Suppressor macrophage (primary cell): ENCODE measurements at places on chromosomes 7 and 10.

GRCh38 chr10:130227883-130228282, 91.7 kb downstream of the GLRX3 start:
- DNase-seq = no peak

GRCh38 chr10:119233821-119234220, 26.4 kb downstream of the GRK5 start:
- DNase-seq = no peak

DNA sequence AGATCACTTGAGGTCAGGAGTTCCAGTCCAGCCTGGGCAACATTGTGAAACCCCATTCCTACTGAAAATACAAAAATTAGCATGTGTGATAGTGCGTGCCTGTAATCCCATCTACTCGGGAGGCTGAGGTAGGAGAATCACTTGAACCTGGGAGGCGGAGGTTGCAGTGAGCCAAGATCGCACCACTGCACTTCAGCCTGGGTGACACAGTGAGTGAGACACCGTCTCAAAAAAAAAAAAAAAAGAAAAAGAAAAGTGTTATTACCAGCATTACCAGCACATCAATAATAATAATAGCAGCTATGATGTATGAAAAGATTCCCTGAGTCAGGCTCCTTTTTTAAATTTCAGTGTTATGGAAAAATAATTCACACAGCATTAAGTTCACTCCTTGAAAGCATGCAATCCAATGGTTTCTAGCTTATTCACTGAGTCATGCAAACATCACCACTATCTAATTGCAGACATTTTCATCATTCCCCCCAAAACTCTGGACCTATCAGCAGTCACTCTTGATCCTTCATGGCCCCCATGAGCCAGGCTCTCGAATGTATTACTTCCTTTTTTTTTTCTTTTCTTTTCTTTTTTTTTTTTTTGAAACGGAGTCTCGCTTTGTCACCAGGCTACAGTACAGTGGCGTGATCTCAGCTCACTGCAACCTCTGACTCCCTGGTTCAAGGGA, 228.4 kb downstream of the FANK1 start:
- peak; percentile 86 for DNase-seq

- no peak for DNase-seq
Measured at GRCh38 chr7:18860221-18860620, 257.2 kb downstream of the TWIST1 start.

DNA sequence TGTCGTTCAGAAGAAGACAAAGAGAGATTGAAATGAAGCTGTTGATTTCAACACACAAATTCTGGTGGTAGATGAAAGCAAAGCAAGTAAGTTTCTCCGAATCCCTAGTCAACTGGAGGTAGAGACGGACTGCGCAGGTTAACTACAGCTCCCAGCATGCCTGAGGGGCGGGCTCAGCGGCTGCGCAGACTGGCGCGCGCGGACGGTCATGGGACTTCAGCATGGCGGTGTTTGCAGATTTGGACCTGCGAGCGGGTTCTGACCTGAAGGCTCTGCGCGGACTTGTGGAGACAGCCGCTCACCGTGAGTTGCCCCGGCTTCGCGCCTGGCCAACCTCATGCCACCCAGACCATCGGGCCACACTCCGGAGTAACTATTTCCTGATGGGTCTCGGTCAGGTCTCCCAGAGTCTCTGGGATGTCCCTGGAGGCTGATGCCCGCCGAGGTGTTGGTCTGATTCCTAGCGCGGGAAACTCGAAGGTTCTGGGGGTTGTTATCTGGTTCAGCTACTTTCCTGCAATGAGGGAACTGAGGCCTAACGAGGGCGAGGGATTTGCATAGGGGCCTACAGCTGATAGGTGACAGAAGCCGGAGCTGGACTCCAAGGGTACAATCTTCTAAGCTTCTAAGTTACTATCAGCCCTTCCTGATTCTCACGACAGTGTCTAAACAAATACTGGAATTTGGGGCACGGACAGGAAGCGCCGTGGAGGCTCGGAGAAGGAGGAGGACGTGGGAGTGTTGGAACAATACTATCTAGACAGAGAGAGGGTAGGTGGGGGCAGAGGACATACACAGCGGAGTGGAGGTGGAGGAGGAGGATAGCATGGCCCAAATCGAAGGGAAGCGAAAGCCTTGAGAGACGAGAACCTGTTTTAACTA, at the start of gene RPP30:
RPP30 (plus strand) TSS at position 209 of the 882 bp plus-strand sequence; CDS start at position 222, 13 bp downstream.
- DNase-seq = peak; percentile 88

GRCh38 chr7:33232632-33233145, 103.3 kb downstream of the BBS9 start:
- no peak for DNase-seq

- peak; percentile 23 for DNase-seq
Measured at GRCh38 chr10:93126483-93127052, 52.9 kb downstream of the CYP26A1 start.

- peak; percentile 76 for DNase-seq
Measured at GRCh38 chr10:5775685-5776084, 37.5 kb downstream of the GDI2 start.

GRCh38 chr7:22720791-22721786, 5.9 kb upstream of the IL6 start:
- no peak for DNase-seq

- DNase-seq = no peak
Measured at GRCh38 chr10:132369636-132370185, 27.3 kb upstream of the PWWP2B start.

- no peak for DNase-seq
Measured at GRCh38 chr7:105653441-105654005, 72.2 kb upstream of the EFCAB10 start.

- DNase-seq = no peak
Measured at GRCh38 chr7:131722371-131722770, 165.9 kb upstream of the PODXL start.

DNA sequence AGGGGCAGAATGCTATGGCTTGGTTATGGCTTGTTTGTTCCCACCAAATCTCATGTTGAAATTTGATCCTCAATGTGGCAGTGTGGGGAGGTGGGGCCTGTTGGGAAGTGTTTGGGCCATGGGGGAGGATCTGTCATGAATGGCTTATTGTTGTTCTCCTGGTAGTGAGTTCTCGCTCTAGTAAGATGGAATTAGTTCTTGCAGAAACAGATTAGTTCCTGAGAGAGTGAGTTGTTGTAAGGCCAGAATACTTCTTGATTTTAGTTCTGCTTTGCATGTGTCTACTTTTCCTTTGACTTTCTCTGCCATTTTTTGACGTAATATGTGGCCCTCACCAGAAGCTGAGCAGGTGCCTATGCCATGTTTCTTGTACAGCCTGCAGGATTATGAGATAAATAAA, 188.2 kb downstream of the KIF20B start:
- peak; percentile 59 for DNase-seq

DNA sequence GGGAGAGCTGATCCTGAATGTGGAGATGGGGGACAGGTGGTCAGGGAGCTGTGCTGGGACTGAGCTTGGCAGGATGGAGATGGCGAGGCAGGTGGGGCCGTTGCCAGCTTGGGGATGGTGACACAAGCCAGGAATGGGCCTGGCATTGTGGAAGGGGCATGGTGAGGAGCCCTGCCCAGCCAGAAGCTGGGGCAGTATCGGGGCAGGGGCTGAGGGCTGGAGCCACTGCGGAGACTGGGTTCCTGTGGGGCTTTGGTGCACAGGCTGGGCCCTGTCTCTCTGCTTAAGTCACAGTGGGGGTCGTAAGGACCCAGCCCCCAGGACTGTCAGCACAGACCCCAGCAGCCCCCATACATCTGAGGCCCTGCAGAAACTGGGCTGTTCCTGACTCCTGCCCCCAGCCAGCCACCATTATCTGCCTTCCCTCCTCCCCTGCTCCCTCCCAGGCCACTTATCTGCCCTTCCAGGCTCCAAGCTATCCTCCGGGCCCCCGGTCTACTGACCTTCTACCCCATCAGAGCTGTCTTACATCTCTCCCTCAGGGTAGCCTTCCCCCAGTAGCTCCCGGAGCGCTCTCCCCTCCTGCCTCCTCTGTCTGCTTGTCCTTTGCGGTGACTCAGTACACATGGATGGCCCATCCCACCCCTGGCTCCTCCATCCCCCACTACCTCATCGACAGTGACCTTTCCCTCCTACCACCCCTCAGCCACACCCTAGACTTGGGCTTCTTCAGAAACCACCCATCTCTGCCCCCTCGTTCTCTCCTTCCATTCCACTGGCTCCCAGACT, 44.2 kb downstream of the PPIF start:
- DNase-seq = no peak

- no peak for DNase-seq
Measured at GRCh38 chr7:33742999-33743587, 162.2 kb upstream of the BMPER start.

GRCh38 chr7:41010967-41011366, 691.9 kb downstream of the INHBA start:
- DNase-seq = peak; percentile 52

DNA sequence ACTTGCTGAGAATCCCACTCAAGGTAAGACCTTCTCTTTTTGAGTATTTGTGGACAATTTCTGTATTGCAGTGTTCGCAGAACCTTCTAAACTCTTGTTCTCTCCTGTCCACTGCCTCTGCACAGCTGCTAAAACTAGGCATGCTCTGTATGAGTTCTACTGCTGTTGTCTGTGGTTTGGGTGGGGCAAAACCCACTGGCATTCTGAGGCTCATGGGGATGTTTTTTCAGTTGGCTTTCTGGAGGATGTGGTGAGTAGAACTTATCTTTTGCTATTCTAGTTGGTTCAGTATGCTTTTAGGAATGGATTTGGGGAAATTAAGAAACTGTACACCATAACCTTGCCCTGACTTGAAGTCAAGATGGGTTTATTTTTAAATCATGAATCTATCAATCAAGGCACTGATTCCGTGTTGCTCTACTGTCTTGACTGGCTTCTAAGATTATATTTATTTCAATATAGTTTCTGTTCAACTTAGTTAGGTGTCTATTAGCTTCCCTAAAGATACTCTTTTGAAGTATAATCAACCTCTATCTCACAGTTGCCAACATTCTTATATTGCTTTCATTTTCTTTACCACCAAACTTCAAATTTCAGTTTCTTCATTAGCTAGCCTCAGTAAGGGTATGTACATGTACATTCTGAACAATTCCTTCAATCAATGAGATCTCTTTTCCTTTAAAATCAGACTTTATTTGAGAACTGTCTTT, 25.0 kb upstream of the C1GALT1 start:
- DNase-seq = no peak

DNA sequence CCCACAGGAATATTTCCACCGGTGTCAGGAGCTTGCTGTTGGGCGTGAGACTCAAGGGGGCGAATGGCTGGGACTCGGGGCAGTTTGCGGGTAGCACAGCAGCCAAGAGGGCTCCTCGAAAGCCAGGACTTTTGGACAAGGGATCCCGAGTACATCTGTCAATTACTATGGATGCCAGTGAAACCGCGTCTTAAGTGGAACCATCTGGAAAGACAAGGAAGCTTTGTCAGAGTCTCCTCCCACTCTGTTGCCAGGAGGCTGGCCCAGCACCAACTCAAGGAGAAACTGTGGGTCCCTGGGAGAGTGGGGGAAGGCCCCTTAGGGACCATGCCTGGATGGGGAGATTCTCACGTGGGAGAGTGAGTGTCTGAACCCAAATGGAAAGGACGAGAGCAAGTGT, 57.1 kb downstream of the C10orf143 start:
- no peak for DNase-seq

- DNase-seq = no peak
Measured at GRCh38 chr7:46682836-46683624, 762.0 kb upstream of the IGFBP3 start.

- DNase-seq = no peak
Measured at GRCh38 chr7:13848681-13849131, 140.8 kb downstream of the ETV1 start.

DNA sequence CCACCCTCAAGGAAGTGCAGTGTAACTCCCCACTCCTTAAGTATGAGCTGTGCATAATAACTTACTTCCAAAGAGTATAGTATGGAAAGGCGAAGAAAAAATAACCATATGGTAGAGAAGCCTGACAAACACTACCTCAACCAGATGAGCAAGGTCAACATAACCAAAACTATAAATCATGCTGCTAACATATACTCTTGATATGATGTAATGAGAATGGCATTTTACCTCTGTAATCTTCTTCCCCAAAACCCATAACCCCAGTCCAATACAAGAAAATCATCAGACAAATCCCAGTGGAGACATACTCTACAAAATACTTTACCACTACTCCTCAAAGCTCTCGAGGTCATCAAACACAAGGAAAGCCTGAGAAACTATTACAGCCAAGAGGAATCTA, 15.8 kb downstream of the OSBPL3 start:
- no peak for DNase-seq

GRCh38 chr10:84525120-84525806, 196.9 kb downstream of the CCSER2 start:
- DNase-seq = no peak

DNA sequence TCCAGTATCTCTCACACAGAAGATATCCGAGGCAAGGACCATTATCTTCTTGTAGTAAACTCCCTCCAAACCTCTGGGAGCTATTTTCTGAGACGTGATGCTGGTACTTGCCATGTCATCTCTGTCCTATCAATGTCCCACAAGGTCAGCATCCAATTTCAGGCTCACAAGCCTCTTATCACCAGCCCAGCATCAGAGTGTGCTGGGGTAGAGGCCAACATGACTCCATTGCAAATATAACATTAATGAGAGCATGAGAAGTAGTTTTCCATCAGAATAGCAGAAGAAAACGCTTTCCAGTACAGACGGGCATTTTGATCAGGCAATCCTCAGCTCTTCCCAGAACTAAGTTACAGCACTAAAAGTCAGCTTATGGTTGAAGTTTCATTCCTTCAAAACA, 5.6 kb downstream of the MORN4 start:
- DNase-seq = no peak

DNA sequence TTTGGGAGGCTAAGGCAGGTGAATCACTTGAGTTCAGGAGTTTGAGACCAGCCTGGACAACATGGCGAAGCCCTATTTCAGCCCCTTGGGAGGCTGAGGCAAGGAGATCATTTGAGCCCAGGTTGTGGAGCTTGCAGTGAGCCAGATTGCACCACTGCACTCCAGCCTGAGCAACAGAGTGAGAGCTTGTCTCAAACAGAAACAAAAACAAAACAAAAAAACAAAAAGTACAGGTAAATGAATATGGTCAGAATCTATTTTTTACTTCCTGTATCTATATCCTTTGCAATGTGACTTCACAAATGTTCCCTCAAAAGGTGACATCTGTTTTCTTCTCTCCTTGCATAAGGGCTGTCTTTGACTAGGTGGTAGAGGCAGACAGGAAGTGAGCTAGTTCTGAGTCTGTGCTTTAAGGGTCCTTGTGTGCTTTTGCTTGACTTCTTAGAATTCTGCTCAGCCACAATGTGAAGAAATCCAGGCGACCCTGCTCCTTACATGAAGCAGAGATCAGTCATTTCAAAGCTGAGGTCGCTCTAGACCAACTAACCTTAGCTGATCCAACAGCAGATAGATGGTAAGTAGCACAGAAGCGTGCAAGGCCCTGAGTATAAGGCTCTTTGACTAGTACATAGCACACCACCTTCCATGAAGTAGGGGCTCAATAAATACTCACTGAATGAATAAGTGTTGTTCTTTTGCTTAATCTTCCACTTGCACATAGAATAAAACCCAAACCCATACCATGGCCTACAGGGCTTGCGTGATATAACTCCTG, 423.2 kb upstream of the PCDH15 start:
- DNase-seq = no peak
